ENCODE measurements at places on chromosomes 2 and 18. TPM values are rescaled to one million over a fixed set of nuclear protein-coding genes. Genes with fewer than 3 reads are reported as not detected.

DNA sequence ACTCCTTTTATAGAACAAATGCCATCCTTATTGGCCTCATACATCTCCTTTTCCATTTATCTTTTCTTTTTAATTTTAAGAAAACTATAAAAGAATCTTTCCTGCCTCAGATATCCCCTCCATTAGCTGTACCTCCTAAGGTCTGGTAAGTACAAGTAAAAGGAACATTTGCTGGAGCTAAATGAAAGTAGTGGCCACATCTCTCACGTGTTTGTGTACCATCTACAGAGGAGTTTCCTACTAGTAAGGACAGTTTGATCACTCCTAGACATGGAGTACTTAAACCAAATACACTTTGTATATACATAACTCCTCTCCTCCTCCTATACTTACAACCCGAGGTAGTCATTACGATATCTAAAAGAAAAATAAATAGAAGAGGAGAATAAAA, 504.8 kb downstream of the LRRTM4 start:
- no peak for DNase-seq
- H3K4me1 ChIP-seq, result peaks cover 6% of the 10 kb centered on the region
- H3K36me3 ChIP-seq, result no peaks in the 10 kb centered on the region
- H3K27ac ChIP-seq, result no peak overlapping the region
- no peak overlapping the region for H3K4me3 ChIP-seq

GRCh38 chr2:98140210-98140609, 53.2 kb downstream of the VWA3B start:
- no peak for DNase-seq
- no peaks in the 10 kb centered on the region for H3K4me1 ChIP-seq
- H3K27me3 ChIP-seq, result no peaks in the 10 kb centered on the region
- H3K36me3 ChIP-seq, result no peaks in the 10 kb centered on the region
- no peak overlapping the region for H3K4me3 ChIP-seq

- no peaks in the 10 kb centered on the region for H3K4me1 ChIP-seq
- DNase-seq, result no peak
- H3K27ac ChIP-seq, result no peak overlapping the region
Measured at GRCh38 chr2:102932501-102932900, 170.7 kb downstream of the TMEM182 start.

DNA sequence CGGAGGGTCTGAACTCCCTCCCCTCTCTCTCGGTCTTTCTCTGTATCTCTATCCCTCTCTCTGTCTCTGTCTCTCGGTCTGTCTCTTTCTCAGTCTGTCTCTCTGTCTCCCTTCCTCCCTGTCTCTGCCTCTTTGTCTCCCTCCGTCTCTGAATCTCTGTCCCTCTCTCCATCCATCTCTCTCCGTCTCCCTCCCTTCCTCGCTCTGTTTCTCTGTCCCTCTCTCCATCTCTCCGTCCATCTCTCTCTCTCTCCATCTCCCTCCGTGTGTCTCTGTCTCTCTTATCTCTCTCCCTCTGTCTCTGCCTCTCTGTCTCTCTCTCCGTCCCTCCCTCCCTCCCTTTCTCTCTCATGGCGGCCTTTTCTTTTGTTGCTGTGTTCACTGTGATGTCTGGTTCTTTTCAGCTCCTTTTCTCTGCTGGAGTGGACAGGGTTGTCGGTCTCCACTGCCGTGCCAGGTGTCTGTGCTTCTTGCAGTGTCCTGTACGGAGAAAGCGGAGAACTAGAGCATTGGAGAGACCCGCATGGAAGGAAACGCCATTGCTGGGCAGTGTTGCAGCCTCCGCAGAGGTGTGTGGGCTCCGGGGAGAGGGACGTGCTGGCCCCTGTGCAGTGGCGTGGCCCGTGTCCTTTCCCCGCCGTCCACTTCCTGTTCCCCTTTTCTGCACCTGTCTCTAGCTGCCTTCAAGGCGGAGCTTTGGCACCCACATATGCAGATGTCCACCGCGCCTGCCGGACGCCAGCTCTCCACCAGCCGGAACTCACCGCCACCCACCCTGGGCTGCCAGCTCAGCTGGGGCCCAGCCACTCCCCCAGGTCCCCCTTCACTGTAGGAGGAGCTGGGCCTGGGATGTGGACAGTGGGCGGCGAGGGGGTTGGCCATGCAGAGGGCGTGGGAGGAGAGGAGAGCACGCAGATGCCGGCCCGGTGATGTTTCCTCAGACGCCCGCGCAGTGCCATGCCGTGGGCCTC, 113.1 kb downstream of the NFATC1 start:
- H3K27me3 ChIP-seq, result no peaks in the 10 kb centered on the region
- no peak for DNase-seq
- peak overlapping the region; percentile 79 for H3K27ac ChIP-seq
- no peaks in the 10 kb centered on the region for H3K36me3 ChIP-seq
- H3K4me3 ChIP-seq, result no peak overlapping the region
- H3K4me1 ChIP-seq, result peaks cover 4% of the 10 kb centered on the region

DNA sequence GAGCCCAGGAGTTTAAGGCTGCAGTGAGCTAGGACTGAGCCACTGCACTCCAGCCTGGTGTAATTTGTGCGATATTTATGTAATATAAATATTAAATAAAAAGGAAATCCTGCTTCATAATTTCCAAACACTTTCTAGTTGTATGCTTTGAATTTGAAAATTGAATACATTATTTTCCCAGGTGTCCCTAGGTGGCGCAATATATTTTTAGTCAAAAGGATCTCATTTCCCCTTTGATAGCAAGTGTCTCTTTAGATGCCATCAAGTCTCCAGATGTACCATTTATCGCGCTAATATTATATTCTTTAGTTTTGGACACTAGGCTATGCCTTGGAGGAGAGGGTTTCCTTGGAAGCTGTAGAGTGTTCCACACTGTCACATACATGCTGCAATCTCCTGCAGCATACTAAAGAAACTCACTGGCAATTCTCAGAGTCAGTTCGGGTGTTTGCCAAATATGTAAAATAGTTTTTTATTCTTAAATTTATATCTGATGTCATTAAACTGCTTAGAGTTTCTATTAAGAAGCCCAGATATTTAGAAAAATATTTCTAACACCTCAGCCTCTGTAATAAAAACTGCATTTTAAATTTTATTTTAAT, 5.6 kb upstream of the WDR7 start:
- no peak overlapping the region for H3K27ac ChIP-seq
- H3K36me3 ChIP-seq, result no peaks in the 10 kb centered on the region
- no peaks in the 10 kb centered on the region for H3K27me3 ChIP-seq
- no peak for DNase-seq
- no peak overlapping the region for H3K4me3 ChIP-seq

GRCh38 chr2:142693171-142693950, 184.1 kb upstream of the KYNU start:
- H3K4me3 ChIP-seq, result no peak overlapping the region
- no peaks in the 10 kb centered on the region for H3K4me1 ChIP-seq
- no peaks in the 10 kb centered on the region for H3K27me3 ChIP-seq
- no peak overlapping the region for H3K27ac ChIP-seq
- no peaks in the 10 kb centered on the region for H3K36me3 ChIP-seq

DNA sequence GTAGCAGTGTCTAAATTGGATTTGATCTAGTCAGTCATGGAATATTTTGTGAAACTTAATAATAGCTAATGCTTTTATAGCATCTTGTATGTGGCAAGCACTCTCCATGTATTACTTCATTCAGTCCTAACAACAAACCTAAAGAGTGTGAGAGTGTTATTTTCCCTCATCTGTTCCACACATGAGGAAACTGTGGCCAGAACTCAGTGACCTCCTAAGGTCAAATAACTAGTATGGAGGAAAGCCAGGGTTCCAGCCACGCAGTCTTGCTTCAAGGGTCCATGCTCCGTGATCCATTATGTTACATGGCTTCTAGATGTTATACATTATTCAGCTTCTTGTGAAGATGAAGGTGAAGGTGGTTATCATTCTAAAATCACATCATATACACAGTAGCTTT, 45.5 kb downstream of the TWSG1 start:
- no peak overlapping the region for H3K27ac ChIP-seq
- H3K4me1 ChIP-seq, result no peaks in the 10 kb centered on the region
- H3K4me3 ChIP-seq, result no peak overlapping the region
- no peaks in the 10 kb centered on the region for H3K27me3 ChIP-seq

GRCh38 chr18:48007955-48008701, 77.7 kb upstream of the SMAD2 start:
- H3K27me3 ChIP-seq, result no peaks in the 10 kb centered on the region
- H3K27ac ChIP-seq, result no peak overlapping the region
- H3K4me3 ChIP-seq, result peak overlapping the region; percentile 46
- H3K36me3 ChIP-seq, result no peaks in the 10 kb centered on the region
- DNase-seq, result peak; percentile 62

GRCh38 chr2:96884299-96885094, 14.6 kb upstream of the SEMA4C start:
- H3K36me3 ChIP-seq, result no peaks in the 10 kb centered on the region
- no peaks in the 10 kb centered on the region for H3K27me3 ChIP-seq
- DNase-seq, result no peak
- no peak overlapping the region for H3K4me3 ChIP-seq
- no peak overlapping the region for H3K27ac ChIP-seq
- no peaks in the 10 kb centered on the region for H3K4me1 ChIP-seq

- H3K27ac ChIP-seq, result no peak overlapping the region
- no peaks in the 10 kb centered on the region for H3K36me3 ChIP-seq
- DNase-seq, result no peak
- no peak overlapping the region for H3K4me3 ChIP-seq
- no peaks in the 10 kb centered on the region for H3K27me3 ChIP-seq
Measured at GRCh38 chr2:12539776-12540562, 176.8 kb upstream of the TRIB2 start.

GRCh38 chr2:15127876-15128275, 433.3 kb downstream of the NBAS start:
- DNase-seq, result no peak
- H3K36me3 ChIP-seq, result no peaks in the 10 kb centered on the region

DNA sequence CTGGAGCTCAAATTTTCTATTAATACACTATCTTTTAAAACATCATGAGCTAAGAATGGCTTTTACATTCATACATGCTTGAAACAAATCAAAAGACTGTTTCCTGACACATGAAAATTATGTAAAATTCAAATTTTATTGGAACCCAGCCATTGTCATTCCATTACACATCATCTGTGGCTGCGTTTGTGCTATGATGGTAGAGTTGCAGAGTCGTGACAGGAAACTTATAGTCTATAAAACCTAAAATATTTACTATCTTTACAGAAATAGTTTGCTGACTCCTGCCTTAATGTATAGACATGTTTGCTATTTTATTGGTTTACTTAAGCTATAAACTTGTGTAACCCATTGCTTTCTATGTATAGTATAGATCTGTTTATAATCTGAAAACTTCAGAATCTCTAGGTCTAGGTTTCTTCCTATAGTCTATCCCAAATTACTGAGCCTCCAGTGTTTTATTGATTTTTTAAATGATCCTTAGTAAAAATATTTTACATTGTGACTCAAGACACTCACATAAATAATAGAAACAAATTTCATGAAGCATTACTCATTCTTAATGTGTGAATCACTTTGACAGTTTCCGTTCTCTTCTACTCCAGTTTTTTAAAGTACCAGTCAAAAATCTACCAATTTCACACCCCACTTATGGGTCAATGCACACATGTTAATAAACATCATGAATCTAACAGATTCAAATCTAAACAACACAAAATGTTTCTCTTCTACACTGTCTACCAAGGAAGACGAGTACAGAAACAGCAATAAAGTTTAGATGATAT, 26.4 kb upstream of the MRPL19 start:
- DNase-seq, result no peak
- H3K36me3 ChIP-seq, result no peaks in the 10 kb centered on the region

DNA sequence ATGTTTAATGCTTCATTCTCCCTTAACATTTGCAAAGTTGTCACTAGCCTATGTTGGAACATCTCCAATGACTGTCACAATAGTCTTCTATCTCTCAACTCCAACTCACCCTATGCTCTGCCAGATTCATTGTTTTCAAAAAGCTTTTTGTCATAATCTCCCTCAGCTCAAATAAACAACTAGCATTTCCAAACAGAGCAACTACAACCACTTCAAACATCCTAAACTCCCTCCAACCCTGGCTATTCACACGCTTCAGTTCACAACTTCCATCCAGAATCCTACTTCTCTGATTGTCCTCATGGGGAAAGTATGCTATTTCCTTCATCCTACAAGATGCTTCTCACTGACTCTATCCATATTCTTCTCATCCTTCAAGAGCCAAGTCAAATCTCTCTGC, 139.2 kb upstream of the VRK2 start:
- no peaks in the 10 kb centered on the region for H3K27me3 ChIP-seq
- no peak overlapping the region for H3K4me3 ChIP-seq
- H3K4me1 ChIP-seq, result no peaks in the 10 kb centered on the region
- H3K27ac ChIP-seq, result no peak overlapping the region

DNA sequence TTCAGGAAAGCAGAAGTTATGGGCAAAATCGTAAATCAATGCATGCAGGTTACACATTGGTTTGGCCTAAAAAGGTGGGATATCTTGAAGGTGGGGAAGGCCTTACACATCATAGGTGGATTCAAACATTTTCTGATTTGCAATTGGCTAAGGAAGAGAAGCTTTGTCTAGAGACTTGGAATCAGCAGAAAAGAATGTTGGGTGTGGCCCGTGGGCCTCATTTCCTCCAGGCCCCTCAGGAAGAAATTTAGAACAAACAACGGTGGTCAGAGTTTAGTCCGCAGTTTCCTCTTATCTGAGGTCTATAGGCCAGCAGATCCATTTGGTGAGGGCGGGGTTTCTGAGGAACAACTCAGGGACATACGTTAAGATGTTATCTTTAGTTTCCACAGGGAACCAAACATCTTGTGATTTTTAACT, 50.9 kb upstream of the AFF3 start:
- no peak overlapping the region for H3K27ac ChIP-seq
- H3K27me3 ChIP-seq, result no peaks in the 10 kb centered on the region
- no peaks in the 10 kb centered on the region for H3K4me1 ChIP-seq
- H3K4me3 ChIP-seq, result no peak overlapping the region
- no peaks in the 10 kb centered on the region for H3K36me3 ChIP-seq
- no peak for DNase-seq

- no peak overlapping the region for H3K27ac ChIP-seq
- DNase-seq, result no peak
- no peaks in the 10 kb centered on the region for H3K36me3 ChIP-seq
- H3K4me1 ChIP-seq, result no peaks in the 10 kb centered on the region
- H3K4me3 ChIP-seq, result no peak overlapping the region
Measured at GRCh38 chr2:169275696-169276444, 86.5 kb downstream of the LRP2 start.

DNA sequence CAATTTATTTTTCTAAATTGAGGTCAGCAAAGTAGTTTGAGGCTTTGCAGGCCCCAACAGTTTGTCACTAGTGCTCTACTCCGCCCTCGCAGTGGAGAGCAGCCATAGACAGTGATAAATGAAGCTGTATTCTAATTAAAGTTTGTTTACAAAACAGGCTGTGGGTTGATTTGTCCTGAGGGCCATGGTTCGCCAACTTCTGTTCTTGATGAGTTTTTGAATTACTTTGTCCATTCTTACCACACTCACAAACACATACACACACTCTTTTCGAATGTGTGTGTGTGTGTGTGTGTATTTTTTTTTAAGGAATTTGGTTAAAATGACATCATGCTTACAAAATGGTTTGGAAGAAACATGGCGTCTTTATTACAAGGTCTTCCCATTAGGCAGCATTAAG, 68.6 kb downstream of the MTCL1 start:
- no peaks in the 10 kb centered on the region for H3K27me3 ChIP-seq
- no peaks in the 10 kb centered on the region for H3K36me3 ChIP-seq
- no peak for DNase-seq
- no peak overlapping the region for H3K27ac ChIP-seq
- H3K4me1 ChIP-seq, result no peaks in the 10 kb centered on the region
- no peak overlapping the region for H3K4me3 ChIP-seq

GRCh38 chr18:38644875-38645641, 1079.5 kb upstream of the CELF4 start:
- H3K36me3 ChIP-seq, result no peaks in the 10 kb centered on the region
- no peaks in the 10 kb centered on the region for H3K27me3 ChIP-seq
- no peaks in the 10 kb centered on the region for H3K4me1 ChIP-seq
- no peak overlapping the region for H3K27ac ChIP-seq

ZC3H6 gene
- total RNA-seq, result 5.8 TPM

PCARE gene
- total RNA-seq, result not detected

RTP5 gene
- not detected for total RNA-seq

ANKRD36C gene
- 12.0 TPM for total RNA-seq

KCNG3 gene
- total RNA-seq, result not detected
